ENCODE measurements at places on chromosomes 5 and 9.

DNA sequence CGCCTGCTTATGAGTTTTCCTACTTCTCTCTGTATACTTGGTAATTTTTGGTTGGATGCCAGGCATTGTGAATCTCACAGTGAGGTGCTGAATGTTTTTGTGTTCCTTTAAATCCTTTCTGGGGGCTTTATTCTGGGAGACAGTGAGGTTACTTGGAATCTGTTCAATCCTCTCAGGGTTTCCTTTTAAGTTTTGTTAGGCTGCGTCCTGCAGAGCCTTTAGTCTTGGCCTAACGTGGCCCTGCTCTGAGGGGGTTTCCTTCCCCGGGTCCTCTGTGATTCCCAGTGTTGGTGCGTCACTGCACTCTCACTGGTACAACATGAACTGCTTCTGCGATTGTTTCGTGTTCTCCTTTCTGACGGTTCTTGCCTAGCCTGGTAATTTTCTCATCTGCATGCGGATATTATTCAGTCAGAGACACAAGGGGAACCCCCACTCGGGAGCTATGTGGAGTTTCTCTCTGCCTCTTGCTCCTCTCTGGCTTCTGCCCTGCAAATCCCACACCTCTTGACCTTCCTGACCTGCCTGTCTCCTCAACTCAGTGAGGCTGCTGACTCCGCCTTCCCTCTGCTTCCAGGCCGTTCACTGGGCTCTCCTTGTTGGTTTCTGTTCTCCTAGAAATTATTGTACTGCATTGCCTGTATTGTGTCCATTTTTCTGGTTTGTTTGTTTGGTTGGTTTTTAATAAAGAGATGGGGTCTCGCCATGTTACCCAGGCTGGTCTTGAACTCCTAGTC, 128.1 kb downstream of the DAB2IP start:
- no peak for DNase-seq

GRCh38 chr5:154285661-154286408, 95.3 kb downstream of the GALNT10 start:
- no peak for DNase-seq

DNA sequence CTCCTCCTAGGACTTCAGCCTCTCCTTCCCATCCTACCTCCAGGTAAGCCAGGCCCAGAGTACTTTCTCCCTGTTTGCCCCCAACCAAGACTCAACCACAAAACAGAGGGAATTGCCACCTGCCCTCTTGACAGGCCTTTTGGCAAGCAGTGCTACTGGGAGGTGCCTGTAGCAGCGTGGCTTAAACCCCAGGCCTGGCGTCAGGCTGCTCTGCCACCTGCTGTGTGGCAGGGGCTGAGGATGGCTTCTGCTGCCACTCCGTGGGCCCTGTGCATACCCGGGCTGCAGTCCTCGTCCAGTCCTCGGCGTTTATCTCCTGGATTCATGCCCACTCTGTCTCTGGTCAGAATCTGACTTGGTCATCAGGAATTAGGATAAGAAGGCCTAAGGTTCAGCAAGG, 163.1 kb downstream of the PAX5 start:
- no peak for DNase-seq

DNA sequence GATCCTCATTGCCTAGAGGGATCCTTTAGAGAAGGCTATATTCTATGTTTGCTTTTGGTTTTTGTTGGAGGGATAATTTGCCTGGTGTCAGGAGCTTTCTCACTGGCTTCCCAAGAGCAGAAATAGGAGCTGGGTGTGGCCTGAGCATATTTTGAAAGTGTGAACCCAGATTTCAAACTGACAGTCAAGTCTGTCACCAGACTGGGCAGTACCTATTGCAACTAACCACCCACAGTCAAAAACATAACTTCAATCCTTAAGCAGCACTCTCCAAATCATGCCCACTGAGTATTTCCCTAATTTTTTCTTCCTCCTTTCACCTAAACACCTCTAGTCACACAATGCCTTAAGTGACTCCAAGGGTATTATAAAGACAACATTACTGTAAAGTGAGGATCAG, 278.4 kb downstream of the EBF1 start:
- DNase-seq = no peak

DNA sequence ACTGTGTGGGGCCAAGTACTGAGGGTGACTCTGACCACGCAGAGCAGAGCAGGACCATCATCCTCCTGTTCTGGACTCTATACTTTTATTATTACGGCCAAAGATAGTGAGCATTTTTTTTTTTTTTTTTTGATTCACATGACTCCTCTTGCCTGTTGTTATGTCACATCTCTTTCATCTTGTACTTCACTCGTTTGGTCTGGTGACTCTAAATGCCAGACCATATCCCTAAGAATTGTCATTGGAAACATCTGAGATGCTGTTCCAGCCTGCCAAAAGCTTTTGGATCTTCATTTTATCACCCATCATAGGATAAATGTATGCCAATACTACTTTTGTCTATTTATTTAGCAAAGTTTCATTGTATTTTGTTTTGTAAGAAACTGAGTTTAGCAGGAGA, 168.2 kb upstream of the RAI14 start:
- DNase-seq = no peak

DNA sequence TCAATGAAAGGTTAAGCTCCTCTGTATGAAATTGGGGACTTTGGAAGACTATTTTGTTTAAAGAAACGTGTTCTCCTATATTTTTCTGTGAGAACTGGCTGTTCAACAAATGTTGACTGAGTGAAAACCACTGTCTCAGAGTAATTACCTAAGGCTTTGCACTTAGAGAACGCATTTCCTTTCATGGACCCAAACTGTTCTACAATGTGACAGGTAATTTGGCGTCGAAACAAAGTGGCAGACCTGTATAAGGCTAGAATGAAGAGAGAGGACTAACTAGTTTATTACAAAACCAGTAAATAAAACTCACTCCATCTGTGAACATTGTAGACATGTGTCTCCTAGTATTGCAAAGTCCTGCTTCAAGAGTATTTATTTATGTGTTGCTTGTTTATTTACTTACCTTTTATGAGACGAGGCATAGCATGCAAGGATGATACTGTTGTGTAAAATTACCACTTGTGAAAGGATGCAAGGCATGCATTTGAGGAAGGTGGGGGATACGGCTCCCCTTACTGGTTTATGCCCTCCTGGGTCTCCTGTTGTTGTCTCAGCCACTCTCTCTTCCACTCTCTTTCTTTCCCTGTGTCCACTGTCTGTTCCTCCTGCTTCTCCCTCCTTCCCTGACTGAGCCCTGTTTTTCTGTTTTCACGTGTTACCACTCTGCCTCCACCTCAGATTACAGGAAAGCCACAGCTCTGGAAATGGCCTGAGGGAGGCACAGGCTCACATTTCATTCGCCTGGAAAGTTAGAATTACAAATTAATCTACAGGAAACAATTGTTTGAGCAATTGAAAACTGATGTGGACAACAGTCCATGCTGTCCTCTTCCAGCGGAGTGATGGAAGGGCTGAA, 444.0 kb upstream of the ZNF608 start:
- DNase-seq = no peak

GRCh38 chr9:121841771-121842611, 190.6 kb downstream of the DAB2IP start:
- DNase-seq = no peak

- no peak for DNase-seq
Observed at GRCh38 chr5:54868511-54869483, 116.6 kb downstream of the ESM1 start.

GRCh38 chr9:132562306-132562573, 20.2 kb upstream of the BARHL1 start:
- no peak for DNase-seq

- DNase-seq = no peak
Observed at GRCh38 chr5:113099822-113100221, 123.2 kb downstream of the DCP2 start.

DNA sequence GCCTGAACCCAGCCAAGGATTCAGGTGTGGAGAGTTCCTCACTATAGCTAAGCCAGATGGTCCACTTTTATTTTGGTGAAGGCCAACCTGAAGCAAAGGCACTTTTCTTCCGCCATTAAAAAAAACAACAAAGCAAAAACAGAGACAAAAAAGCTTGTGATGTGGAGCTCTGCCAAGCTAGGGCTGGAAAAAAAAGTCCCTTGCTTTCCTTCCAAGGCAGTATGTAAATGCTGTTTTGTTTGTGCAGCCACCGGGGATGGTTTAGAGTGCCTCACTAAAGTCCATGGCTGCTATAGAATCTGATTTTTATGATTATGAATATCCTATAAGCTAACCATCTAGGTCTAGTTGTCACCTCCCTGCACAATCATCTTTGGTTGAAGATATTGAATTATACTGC, 14.9 kb downstream of the MEGF10 start:
- DNase-seq = no peak

DNA sequence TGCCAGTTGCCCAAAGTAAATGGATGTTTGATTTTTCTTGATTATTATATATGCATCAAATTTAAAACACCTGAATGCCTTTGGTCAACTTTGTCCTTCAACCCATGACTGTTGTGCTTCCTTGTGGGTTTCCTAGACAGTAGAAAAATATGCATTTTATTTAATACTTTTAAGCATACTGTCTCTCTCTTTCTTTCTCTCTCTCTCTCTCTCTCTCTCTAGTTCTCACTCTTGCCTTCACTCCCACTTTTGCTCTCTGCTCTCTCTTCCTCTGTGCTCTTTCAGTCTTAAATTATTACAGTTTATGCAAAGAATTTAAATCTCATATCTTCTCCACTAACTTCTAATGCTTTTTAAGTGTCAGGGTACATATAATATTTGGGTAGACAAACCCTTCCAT, 173.0 kb downstream of the PARP8 start:
- DNase-seq = no peak

DNA sequence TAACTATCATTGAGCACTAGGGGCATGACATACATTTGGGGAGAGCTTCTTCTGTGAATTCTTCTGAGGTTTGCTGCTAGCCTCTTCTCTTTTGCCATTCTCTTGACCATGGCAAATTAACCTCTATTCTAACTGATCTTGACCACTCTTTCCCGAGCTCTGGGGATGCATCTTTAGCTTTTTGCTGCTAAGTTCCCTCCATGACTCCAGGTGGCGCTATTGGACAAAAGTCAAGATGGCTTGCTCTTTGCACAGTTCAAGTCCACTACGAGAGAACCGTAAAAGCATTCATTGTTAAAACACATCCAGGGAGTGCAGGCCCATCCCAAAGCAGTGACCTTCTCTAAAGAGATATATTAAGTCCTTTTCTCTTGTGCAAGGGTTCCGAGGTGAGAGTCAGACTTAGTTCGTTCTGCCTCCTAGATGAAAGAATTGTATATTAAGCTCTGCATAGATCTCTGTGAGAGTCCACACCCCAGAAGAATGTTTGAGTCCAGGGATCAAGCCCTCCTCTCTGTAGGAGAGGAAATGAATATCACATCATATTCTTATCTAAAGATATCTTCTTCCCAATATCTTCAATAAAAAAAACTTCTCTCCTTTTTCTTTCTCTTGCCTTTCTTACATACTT, 1152.9 kb upstream of the CDH6 start:
- DNase-seq = no peak

DNA sequence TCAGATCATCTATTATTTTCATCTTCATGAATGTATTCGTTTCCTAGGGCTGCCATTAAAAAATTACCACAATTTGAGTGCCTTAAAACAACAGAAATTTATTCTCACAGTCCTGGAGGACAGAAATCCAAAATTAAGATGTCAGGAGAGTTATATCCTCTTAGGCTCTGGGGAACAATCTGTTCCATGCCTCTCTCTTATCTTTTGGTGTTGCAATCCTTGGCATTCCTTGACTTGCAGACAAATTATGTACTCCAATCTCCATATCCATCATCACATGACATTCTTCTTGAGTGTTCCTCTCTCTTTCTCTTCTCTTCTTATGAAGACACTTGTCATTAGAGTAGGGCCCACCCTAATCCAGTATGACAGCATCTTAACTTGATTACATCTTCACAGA, 339.4 kb downstream of the EFNA5 start:
- DNase-seq = no peak

GRCh38 chr9:121262423-121262822, 5.5 kb upstream of the GSN start:
- DNase-seq = no peak

GRCh38 chr9:134061688-134062371, 6.0 kb downstream of the BRD3 start:
- no peak for DNase-seq

GRCh38 chr5:153496835-153497234, 6.4 kb downstream of the GRIA1 start:
- no peak for DNase-seq

GRCh38 chr5:150134198-150134588, 21.5 kb downstream of the PDGFRB start:
- DNase-seq = no peak

DNA sequence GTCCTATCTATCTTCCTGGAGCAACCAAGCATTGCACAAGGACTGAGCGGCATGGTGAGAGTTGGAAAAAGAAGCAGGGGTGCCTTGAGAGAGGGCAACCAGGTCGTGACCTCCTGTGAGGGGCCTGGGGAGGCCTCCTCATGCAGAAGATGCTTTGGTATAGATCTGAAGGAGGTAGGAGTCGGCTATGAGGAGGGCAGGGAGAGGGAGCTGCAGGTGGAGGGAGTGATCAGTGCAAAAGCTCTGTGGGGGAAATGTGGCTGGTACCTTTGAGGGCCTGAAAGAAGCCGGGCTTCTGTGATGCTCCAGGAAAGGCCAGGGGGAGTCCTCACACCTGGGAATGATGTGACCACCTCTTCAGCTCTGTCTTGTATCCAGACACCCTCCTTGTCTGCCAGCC, 3.6 kb upstream of the SLC25A48 start:
- no peak for DNase-seq

DNA sequence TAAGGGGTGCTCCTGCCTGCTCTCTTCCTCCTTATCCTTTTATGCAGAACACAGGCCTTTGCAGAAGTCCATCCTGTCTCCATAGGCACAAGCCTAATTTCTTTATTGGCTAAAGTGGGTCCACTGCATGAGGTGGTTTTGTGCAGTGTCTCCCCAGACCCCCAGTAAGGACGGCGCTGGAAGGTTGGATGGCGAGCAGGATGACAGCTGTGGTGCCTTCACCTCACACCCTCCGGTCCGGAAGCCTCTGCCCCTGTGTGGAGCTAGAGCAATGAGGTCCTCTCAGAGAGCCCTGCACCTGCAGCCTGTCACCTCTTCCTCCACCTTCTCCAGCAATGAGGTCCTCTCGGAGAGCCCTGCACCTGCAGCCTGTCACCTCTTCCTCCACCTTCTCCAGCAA, 393.7 kb upstream of the IRX1 start:
- no peak for DNase-seq
